Osteocyte (in vitro differentiated cells): ENCODE measurements at places on chromosomes 2 and 18. TPM values are rescaled to one million over a fixed set of nuclear protein-coding genes. Genes with fewer than 3 reads are reported as not detected.

- H3K27ac ChIP-seq: no peak overlapping the region
- no peaks in the 10 kb centered on the region for H3K27me3 ChIP-seq
- no peak overlapping the region for H3K4me3 ChIP-seq
- no peaks in the 10 kb centered on the region for H3K4me1 ChIP-seq
Measured at GRCh38 chr2:225233234-225233633, 166.3 kb upstream of the NYAP2 start.

GRCh38 chr2:5392658-5393057 is 299.5 kb upstream of the SOX11 start:
- H3K27me3 ChIP-seq: no peaks in the 10 kb centered on the region
- H3K4me3 ChIP-seq: no peak overlapping the region
- DNase-seq: no peak
- H3K4me1 ChIP-seq: peaks cover 2% of the 10 kb centered on the region
- H3K36me3 ChIP-seq: no peaks in the 10 kb centered on the region

Gene IL37
- not detected in 2 replicates for total RNA-seq

Gene KIAA2012
- total RNA-seq: not detected in 2 replicates

- H3K36me3 ChIP-seq: peaks cover 31% of the 10 kb centered on the region
- H3K4me3 ChIP-seq: no peak overlapping the region
- DNase-seq: no peak
- H3K4me1 ChIP-seq: peaks cover 18% of the 10 kb centered on the region
Measured at GRCh38 chr2:25806941-25807340, 71.3 kb downstream of the ASXL2 start.

DNA sequence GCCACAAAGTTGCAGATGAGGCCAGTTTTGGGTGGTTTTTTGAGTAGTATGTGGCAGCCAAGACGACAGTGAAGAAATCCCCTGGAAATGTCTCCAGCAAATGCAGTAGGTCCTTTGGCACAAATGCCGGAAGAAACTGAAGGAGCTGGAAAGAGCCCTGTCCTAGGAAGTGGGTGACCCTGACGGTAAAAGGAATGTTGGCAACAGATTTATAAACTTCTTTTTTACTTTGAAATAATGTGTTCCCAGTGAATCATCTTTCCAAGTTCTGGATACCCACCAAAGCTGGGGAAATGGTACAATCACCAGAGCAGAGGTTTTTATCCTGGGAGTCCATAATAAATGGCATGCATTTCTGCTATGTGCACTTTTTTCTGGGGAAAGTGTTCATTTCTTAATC is 112.9 kb downstream of the CSRNP3 start:
- no peak for DNase-seq
- no peak overlapping the region for H3K4me3 ChIP-seq
- H3K4me1 ChIP-seq: peaks cover 2% of the 10 kb centered on the region
- no peak overlapping the region for H3K27ac ChIP-seq

- H3K36me3 ChIP-seq: no peaks in the 10 kb centered on the region
- peaks cover 17% of the 10 kb centered on the region for H3K27me3 ChIP-seq
- no peak overlapping the region for H3K27ac ChIP-seq
- DNase-seq: no peak
- H3K4me1 ChIP-seq: peaks cover 6% of the 10 kb centered on the region
Measured at GRCh38 chr2:133641942-133642725, 73.9 kb upstream of the NCKAP5 start.

Gene DAW1
- total RNA-seq: not detected in 2 replicates

DNA sequence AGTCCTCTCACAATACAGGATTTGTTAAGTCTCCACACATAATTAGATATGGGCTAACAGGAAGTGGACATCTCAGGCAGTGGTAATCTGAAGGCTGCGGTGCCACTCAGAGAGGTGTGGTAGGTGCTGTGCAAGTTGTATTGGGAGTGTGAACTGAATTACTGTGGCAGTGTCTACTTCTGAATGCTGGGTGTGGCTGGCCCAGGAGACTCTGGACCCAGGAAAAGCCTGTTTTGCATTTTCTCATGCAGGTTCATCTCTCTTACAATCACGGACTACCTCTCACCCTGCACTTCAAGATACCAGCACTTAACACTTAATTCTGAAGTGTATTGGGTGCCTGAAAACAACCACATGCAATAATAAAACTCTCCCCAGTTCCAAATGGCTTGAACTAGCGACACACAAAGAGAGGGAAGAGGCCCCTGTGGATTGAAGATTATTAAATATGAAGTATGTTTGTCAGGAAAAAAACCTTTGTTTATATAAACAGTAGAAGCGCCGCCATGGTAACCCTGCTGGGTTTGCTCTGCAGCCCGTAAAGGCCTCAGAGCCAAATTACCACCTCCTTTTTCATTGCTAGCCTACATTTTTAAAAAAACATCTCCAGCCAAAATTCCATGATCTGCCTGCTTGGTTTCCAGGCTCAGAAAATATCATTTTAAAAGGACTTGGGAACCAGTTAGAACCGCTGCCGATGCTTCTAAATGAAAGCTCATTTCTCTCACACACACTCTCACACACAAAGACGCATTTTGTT is 77.5 kb downstream of the GFPT1 start:
- peaks cover 36% of the 10 kb centered on the region for H3K4me1 ChIP-seq
- H3K36me3 ChIP-seq: peaks cover 6% of the 10 kb centered on the region
- no peak for DNase-seq
- H3K27me3 ChIP-seq: no peaks in the 10 kb centered on the region

DNA sequence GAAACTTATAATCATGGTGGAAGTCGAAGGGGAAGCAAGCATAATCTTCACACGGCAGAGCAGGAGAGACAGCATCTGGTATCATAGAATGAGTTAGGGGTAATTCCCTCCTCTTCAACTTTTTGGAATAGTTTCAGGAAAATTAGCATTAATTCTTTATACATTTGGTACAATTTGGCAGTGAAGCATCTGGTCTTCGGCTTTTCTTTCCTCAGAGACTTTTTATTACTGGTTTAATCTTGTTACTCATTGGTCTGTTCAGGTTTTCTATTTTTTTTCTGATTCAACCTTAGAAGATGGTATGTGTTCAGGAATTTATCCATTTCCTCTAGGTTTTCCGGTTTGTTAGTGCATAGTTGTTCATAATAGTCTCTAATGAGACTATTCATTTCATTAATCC is 39.7 kb upstream of the ABCA12 start:
- no peaks in the 10 kb centered on the region for H3K36me3 ChIP-seq
- peaks cover 7% of the 10 kb centered on the region for H3K27me3 ChIP-seq
- no peaks in the 10 kb centered on the region for H3K4me1 ChIP-seq

- no peaks in the 10 kb centered on the region for H3K4me1 ChIP-seq
- no peak overlapping the region for H3K27ac ChIP-seq
- no peak for DNase-seq
- H3K4me3 ChIP-seq: no peak overlapping the region
Measured at GRCh38 chr2:175883586-175884194, 118.4 kb downstream of the LNPK start.

Gene RIT2
- total RNA-seq: not detected in 2 replicates

DNA sequence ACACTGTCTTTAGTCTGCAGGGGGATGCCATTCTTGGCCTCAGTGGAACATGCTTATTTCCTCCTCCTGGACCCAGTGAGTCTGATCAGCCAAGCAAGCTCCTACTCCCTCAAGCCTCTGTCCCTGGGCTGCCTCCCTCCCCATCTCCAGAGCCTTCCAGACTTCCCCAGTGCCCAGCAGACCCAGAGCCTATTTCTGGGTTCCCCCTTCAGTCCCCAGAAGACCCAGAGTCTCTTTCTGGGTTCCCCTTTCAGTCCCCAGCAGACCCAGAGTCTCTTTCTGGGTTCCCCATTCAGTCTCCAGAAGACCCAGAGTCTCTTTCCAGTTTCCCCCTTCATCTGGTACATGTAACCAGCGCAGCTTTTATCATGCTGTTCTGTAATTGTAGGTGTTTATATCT is 17.0 kb upstream of the PKDCC start:
- H3K36me3 ChIP-seq: no peaks in the 10 kb centered on the region
- no peak overlapping the region for H3K4me3 ChIP-seq
- no peak for DNase-seq
- peaks cover 34% of the 10 kb centered on the region for H3K4me1 ChIP-seq
- H3K27me3 ChIP-seq: no peaks in the 10 kb centered on the region

DNA sequence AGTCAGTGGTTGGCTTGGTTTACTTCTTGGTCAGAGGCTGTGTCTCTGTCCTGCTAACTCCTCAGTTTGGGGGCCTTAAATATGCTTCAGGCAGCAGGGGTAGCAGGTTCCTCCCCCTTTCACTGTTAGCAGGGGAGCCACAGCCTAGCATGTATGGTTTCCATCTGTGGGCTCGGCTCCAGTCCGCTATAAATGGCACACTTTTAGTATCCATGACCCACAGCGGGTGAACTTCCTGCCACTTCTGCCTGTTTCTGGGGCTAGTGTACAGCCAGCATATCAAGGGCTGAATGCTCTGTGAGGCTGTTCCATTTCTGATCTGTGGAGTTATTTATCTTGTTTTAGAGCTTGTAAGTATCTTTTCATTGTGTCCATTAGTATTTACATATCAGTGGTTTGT is 58.3 kb downstream of the MRPL33 start:
- H3K27ac ChIP-seq: peak overlapping the region; percentile 61
- no peaks in the 10 kb centered on the region for H3K36me3 ChIP-seq
- DNase-seq: no peak
- H3K4me3 ChIP-seq: no peak overlapping the region

Gene FEV
- total RNA-seq: not detected in 2 replicates

DNA sequence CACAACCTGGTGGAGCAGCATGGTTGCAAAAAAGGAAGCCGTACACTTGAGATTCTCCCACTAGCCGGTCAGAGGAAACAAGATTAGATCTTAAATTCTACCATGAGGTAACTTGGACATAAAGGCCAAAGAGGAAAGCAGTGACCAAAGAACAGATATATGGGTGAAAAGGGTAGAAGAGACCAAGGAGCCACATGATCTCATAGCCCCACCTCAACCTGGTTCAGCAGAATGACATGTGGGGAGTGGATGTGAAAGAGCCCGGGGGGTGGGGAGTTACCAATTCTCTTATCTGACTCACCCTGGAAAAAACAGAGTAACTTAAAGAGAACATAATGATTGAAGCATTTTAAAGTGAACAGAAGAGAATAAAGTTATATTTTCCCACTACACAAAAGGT is 683.0 kb downstream of the DSC3 start:
- H3K4me3 ChIP-seq: no peak overlapping the region
- peaks cover 3% of the 10 kb centered on the region for H3K27me3 ChIP-seq
- H3K27ac ChIP-seq: no peak overlapping the region
- no peak for DNase-seq

- no peaks in the 10 kb centered on the region for H3K27me3 ChIP-seq
- H3K36me3 ChIP-seq: no peaks in the 10 kb centered on the region
- H3K4me1 ChIP-seq: no peaks in the 10 kb centered on the region
- no peak overlapping the region for H3K27ac ChIP-seq
- H3K4me3 ChIP-seq: no peak overlapping the region
Measured at GRCh38 chr2:6683516-6683915, 182.2 kb downstream of the CMPK2 start.

GRCh38 chr2:146523196-146523595 is 1321.6 kb upstream of the ACVR2A start:
- no peaks in the 10 kb centered on the region for H3K36me3 ChIP-seq
- DNase-seq: no peak
- H3K4me1 ChIP-seq: no peaks in the 10 kb centered on the region
- no peak overlapping the region for H3K4me3 ChIP-seq

DNA sequence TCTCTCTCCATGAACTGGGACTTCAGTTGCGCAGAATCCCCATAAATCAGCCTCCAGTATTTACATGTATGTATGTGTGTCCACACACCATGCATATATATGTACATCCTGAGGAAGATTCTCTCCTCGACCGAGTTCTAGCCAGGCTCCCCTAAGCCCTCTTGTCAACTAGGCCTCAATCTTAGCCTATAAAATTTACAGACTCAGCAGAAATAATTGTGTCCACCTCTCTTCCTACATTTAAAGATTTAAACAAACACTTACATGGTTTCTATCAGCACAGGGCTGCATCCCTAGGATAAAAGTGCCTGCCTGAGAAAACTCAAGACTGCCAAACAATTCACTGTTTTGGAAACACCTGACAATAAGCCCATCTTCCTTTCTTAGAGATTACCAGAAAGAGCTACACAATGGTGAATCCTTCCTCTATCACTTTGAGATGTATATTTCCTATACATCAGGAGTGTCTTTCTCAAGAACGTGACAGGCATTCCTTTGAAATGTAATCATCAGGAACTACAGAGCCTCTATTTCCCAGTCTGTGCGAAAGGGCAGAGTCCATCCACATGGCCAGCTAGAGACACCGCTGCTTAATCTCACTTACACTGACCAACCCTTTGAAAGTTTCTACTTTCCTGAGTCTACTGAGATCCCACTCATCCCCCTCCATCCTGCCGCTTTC is 39.5 kb downstream of the ZNF519 start:
- no peak overlapping the region for H3K4me3 ChIP-seq
- no peak for DNase-seq
- no peaks in the 10 kb centered on the region for H3K4me1 ChIP-seq
- peaks cover 4% of the 10 kb centered on the region for H3K36me3 ChIP-seq
- H3K27me3 ChIP-seq: no peaks in the 10 kb centered on the region
- no peak overlapping the region for H3K27ac ChIP-seq

Gene PLGLB1
- 3.3 and 4.4 TPM in 2 replicates for total RNA-seq

DNA sequence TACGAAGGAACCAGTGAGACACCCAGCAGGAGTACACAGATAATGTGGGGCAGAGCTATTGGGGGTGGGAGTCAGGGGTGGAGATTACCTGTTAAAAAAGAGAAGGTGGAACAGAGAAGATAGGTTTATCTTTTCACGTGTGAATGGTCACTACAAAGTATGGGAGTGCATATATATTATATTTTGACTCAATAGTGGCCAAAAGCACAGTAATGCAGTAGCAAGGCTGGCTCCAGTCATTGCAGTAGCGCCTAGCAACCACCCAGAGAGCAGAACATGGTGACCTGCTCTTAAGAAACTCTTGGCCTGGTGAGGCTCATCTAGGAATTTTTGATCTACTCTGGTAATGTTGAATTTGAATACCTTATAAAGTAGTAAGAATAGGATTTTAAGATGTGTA is 1.0 kb downstream of the IMPACT start:
- H3K4me1 ChIP-seq: peaks cover 20% of the 10 kb centered on the region
- H3K36me3 ChIP-seq: peaks cover 16% of the 10 kb centered on the region
- H3K27ac ChIP-seq: peak overlapping the region; percentile 94
- peak overlapping the region; percentile 90 for H3K4me3 ChIP-seq
- peaks cover 14% of the 10 kb centered on the region for H3K27me3 ChIP-seq
- DNase-seq: no peak

Gene KCTD1
- total RNA-seq: 25.7 and 28.9 TPM in 2 replicates
